OCI-LY7 (cell line): ENCODE measurements at places on chromosomes 12 and 14.

- DNase-seq, result no peak
These were observed 66.5 kb downstream of the ATP23 start for GRCh38 chr12:58007875-58008274.

DNA sequence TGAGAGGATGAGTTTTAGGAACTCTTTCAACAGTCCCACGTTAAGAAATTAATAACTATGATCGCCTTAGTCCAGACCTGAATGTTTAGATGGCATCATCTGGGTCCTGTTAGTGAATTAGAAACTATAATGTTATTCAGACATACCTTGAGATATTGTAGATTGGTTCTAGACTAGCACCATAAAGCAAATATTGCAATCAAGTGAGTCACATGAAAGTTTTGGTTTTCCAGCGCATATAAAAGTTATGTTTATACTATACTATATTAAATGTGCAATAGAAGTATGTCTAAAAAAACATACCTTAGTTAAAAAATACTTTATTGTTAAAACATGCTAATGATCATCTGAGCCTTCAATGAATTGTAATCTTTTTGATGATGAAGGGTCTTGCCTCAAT lies 106.6 kb upstream of the ATP2B1 start:
- no peak for DNase-seq

- peak; percentile 44 for DNase-seq
These were observed 11.9 kb upstream of the SERPINA4 start for GRCh38 chr14:94548999-94549985.

DNA sequence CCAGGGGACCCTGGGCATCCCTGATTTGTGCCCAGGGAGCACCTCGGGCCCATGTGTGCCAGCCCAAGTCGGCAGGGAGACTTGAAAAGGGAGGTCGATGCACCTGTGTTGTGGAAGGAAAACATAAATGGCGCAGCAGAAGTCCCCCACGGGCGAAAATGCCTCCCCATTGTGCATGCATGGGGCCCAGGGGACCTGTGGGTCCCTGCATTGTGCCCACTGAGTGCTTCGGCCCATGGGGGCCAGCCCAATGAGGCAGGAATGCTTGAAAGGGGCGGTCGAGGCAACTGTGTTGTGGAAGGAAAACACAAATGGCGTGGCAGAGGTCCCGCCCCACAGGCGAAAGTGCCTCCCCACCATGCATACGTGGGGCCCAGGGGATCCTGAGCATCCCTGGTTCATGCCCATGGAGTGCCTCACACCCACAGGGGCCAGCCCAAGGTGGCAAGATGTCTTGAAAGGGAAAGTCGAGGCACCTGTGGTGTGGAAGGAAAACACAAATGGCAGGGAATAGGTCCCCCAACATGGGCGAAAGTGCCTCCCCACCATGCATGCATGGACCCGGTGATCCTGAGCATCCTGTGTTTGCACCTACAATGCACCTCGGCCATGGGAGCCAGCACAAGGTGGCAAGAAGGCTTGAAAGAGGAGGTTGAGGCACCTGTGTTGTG lies 368.0 kb downstream of the ALG10 start:
- no peak for DNase-seq

GRCh38 chr12:52836042-52836466 lies 1.9 kb upstream of the KRT79 start:
- no peak for DNase-seq

GRCh38 chr14:68541178-68541896 lies 251.5 kb downstream of the ZFP36L1 start:
- DNase-seq, result no peak

GRCh38 chr12:79252358-79253075 lies 387.9 kb downstream of the SYT1 start:
- DNase-seq, result no peak

DNA sequence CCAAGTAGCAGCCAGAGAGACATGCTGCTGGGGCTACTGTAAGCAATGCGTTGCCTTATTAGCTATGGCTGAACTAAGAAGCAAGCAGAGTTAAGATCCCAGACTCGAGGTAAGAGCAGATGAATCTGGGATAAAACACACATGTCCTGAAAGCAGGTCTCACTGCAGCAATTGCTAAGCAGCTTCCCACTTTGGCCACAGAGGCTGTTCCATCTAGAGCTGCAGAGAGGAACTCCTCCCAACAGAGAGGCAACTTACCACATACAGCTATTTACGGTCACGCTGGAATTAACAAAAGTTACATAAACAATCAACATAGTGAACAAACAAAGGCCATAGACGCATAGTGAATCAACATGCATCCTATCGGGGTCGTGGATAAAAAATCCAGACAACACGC lies 90.2 kb downstream of the KSR2 start:
- no peak for DNase-seq

DNA sequence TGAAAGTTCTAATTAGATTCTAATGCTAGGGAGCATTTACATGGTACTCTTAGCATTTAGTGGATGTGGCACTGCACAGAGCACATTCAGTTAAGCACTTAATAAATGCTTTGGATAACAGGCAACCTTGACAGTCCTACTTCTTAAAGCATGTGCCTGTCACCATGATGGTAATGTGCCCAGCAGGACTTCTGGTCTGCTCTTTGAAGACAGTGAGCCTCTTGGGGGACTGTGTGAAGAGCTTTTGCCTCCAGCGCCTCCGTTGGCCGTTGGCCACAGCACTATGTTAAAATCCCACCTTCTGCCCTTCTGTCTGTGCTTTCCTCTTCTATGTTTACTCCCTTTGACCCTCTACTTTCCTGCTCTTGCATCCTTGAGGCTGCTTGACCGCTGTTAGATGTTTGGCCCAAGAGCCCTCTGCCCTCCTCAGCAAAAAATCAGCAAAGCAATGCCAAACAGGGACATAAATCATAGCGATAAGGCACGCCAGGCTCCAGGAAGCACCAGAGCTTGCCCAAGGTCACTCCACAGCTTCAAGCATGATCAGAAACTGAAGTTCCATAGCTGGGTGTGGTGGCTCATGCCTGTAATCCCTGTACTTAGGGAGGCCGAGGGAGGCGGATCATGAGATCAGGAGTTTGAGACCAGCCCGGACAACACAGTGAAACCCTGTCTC lies 8.3 kb downstream of the CDKL1 start:
- no peak for DNase-seq

DNA sequence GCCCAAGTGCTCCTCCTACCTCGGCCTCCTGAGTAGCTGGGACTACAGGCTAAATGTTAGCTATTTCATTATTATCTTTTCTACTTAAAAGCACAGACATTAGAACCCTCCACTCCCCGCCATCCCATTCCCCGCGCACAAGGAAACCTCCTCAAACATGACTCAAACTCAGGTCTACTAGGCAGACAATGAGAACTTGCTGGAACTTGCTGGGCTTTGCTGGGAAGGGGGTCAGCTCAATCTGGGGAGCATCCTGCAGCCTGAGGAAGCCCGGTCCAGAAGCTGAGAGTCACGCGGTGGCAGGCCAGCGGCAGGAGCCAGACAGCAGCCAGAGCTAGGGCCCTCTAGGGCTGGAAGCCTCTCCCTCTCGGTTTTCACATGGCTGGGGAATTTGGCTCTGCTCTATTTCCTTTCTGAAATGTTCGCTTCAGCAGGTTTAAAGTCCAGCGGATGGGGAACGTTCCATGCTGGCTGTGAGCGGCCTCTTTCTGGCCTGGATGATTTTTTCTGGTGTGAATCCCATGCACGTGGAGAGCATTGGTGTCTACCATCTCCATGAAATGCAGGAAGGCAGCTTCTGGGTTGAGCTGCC lies 68.5 kb downstream of the SLC6A12 start:
- no peak for DNase-seq

- no peak for DNase-seq
These were observed 13.0 kb upstream of the RIOX1 start for GRCh38 chr14:73477618-73478266.

- DNase-seq, result peak; percentile 27
These were observed 238.9 kb downstream of the CHST11 start for GRCh38 chr12:104695453-104696148.

DNA sequence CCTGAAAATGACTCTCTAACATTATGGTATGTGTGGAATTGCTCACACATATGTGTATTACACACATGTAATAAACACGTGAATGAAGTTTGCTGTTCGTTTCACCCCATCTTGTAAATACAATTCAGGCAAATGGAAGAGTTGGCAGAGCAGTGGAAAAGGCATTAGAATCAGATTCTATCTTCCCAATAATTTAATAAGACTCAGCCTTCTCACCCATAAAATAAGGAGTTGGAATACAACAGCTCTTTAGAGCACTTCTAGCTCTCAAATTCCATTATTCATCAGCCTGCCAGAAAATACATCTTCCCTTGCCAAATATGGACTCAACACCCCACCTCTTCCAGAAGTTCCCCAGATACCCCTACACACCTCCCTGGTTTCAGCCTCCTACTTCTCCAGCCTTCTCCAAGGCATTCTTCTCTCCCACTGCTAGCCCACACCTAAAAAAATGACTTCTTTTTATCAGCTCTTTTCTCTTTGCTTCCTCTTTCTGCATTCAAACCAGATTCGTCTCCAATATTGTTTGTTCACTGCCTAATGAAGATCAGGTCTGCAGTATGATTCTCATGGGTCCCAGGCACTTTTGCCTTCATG lies 66.2 kb upstream of the DYRK2 start:
- no peak for DNase-seq

DNA sequence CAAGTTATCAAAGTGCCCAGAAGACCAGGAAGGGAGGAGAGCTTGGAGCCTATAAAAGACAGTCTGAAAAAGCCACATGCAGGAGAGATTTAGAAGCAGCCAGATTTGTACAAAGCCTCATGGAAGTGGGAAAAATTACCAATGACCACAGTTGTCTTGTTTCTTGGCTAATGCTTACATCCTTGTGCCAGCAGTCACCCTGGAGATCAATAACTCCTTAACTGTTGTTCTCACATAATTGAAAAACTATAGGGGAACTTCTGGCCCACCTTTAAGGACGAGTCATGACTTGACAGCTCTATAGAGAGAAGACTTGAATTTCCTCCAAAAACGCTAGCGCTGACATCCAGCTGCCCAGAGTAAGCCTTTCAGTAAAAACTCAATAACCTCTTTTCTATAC lies 313.1 kb downstream of the GALC start:
- DNase-seq, result no peak

DNA sequence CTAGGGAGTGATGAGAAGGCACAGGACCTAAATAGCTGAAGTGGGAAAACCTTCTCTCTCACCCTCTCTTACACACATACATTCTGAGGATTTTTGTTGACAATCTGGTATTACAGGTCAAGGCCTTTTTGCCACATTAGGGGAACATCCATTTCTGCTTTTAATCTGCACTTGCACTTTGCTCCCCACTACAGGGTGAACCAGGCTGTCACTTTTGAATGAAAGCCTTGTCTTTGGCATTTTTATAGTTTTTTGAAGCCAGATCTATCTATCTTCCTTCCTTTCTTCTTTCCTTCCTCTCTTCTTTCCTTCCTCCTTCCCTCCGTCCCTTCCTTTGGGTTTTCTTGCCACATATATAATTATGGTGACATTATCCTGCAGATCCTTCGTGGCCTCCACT lies 165.9 kb upstream of the OTX2 start:
- DNase-seq, result no peak

DNA sequence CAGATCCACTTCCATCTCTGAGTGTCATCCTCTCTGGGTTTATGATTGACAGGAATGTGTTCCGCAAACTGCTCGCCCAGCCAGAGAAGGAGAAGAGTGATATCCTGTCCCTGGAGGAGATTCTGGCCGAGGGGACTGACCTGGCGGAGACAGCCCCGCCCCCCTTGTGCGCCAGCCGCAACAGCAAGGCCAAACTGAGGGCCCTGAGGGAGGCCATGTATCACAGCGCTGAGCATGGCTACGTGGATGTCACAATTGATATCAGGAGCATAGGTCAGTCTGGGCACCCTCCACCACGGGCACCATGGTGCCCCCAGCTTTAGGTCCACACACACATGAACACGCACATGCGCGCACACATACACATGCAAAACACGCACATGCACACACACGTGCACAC lies 67.5 kb upstream of the PWP1 start:
- no peak for DNase-seq

DNA sequence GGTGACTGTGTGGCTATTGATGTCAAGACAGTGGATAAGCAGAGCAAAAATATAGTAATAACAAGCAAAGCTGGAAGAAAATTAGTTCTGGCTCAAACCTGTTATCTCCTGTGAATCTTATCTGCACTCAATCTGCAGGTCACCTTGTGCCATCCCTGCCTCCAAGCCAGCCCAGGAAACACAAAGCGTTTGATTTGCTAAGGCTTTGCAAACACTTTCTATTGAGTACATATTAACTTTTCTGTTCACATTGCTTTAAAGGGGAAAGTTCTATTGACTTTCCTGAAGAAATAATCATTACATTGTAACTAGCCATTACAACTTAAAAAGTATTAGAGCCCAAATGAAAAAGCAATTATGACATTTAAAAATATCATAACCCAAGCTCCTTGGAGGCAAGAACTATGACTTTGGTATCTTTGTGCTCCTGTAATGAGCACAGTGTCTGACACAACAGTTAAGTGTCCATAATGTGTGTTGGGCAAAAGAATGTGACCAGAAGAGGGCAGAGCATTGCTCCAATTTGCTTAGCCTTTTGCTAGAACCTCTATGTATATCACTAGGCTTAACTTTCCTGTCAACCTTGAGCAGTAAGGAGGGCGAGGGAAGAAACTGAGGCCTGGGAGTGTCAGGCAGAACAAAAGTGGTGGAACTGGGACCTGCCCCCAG lies 24.7 kb downstream of the SERPINA3 start:
- no peak for DNase-seq

- DNase-seq, result peak; percentile 89
These were observed at the start of gene STAT6 for GRCh38 chr12:57111031-57111734. STAT6 (minus strand) TSS chr12:57111362; CDS start chr12:57108278, 3,084 bp downstream.

DNA sequence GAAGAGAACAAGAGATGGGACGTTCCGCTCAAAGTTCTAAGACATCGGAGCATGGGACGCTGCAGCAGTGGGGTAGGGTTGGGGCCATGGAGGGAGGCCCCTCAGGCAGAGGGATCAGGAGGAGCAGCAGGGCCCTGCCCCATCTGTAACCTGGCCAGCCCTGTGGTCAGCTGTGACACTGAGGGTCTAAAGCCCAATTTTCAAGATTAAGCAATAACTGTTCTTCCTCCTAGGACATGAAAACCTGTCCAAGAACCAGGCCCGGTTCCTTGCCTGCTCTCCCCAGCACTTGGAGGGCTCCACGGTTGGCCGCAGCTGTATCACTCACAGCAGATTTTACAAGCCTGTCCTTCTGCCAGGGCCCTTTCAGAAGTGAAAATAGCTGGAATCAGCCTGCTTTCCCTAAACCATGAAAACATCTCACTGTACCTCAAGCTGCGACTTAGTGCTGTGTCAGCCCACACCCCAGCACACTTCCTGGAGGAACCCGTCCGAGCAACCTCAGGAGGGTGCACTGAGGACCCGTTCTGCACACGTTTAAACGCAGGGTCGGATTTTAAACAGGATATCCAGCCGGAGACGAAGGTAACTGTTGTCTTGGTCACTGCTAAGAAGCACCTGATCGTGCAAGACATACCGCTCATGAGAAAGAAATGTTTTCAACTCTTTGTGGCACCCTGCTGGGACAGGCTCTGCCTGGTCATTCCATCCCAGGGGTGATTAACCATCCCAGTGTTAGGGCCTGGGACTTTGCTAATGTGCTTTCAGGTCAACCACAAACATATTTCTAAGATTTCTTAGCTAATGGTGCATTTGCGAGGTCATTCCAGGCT lies 201.9 kb upstream of the DIO3 start:
- DNase-seq, result peak; percentile 75

GRCh38 chr14:101492716-101493115 lies 68.6 kb upstream of the DIO3 start:
- no peak for DNase-seq
